Left lobe of liver (tissue), 2 donors: ENCODE measurements at places on chromosomes 1 and 21. TPM values are rescaled to one million over a fixed set of nuclear protein-coding genes. Genes with fewer than 3 reads are reported as not detected.

The PODN gene
- total RNA-seq = 3.0 TPM

The AMIGO1 gene
- total RNA-seq = 3.5 TPM

The CLCNKB gene
- total RNA-seq = not detected

The NECTIN4 gene
- not detected for total RNA-seq

The CD5L gene
- 11.9 TPM for total RNA-seq

The ACTL8 gene
- not detected for total RNA-seq

The KIF21B gene
- 0.93 TPM for total RNA-seq

The LCE3D gene
- not detected for total RNA-seq
